ENCODE measurements at places on chromosomes 2 and 18.

GRCh38 chr2:133842446-133842845, 274.2 kb upstream of the NCKAP5 start:
- DNase-seq: no peak

DNA sequence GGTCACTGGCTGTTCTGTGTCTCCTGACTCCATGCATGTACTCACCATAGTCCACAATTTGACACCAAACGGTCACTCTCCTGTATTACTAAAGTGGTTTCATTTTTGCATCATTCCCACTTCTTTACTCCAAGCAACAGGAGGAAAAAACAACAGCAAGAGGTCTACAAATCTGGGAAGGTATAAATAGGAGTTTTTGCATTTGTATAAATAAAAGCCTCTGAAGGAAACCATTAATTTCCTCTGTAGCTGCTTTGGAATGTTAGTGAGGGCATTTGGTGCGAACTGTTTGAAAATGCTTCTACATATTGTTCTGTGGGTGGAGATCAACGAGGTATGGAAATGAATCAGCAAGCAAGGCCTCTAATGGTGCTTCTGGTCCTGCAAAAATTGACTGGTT, 148.5 kb upstream of the DLX2 start:
- no peak for DNase-seq

GRCh38 chr2:226408141-226408540, 391.5 kb downstream of the IRS1 start:
- no peak for DNase-seq

DNA sequence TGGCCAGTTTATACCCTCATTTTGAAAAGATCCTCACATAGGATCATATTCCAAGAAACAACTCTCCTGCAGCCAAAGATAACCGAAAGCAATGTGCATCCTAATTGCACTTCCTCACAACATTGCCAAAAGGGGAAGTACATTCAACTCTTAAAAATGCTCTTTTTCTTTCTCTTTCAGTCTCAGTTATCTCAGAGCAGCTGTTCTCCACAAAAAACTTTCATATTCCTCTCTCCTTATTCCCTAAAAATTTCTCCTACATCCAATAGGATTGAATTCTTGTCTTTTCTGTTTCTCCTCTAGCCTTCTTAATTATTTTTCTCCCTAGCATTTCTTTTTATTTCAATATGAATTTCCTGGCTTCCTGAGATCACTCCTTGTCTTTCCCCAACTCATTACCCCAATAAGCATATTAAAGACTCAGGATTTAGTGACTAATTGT, 7.4 kb upstream of the VRK2 start:
- no peak for DNase-seq

DNA sequence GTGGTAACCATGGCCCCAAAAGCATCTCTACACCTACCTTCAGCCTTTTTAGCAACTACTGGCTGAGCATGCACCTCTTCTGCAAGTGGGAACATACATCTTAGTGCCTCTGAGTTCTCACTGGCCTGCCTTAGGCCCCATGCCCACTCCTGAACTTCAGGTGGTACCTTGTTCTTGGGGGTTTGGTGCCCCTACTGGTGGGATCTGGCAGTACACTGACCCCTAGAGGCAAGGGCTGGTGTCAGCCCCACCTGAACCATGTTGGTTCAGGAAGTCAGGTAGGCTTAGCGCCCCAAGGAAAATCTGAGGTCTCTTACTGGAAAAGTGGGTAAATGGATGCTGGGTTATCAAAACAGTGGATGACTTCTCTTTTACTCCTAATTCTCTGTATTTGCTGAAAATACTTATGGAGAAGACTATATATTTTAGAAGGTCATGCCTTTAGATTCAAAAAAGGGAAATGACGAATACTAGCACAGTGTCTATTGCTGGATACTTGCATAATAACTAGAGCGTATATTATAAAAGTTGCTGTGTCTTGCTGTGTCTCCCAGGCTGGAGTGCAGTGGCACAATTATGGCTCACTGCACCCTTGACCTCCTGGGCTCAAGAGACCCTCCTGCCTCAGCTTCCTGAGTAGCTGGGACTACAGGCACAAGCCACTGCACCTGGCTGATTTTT, 84.6 kb downstream of the RAB31 start:
- no peak for DNase-seq

DNA sequence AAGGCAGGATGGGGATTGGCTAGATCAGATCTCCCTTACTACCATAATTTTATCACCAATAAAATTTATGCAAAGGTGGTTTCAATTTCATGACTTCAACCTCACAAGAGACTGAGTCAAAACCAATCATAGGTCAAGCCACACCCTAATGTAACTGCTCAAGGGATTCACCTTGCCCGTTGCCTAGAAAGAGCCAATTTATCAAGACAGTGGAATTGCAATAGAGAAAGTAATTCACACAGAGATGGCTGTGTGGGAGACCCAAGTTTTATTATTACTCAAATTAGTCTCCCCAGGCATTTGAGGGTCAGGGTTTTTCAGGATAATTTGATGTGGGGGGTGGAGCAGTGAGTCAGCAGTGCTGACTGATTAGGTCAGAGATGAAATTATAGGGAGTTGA, 340.6 kb downstream of the RND3 start:
- DNase-seq: no peak

DNA sequence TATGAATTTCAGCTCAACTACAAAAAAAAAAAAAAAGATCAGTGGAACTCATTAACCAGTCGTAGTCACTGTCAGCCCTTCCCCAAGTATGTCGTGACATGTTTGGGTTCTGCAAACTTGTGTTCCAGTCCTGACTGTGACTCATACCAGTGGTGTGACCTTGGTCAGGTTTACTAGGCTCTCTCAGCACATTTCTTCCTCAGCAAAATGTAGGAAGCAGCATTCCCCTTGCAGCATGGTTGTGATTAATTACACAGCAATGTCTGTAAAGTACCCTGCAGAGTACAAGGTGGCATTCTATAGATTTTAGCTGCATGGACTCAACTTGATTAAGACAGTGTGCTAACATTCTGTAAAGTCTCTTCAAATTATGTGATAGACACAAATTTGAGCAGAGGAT, 156.9 kb downstream of the LAMA1 start:
- no peak for DNase-seq

- no peak for DNase-seq
These were observed 143.3 kb downstream of the CYP26B1 start for GRCh38 chr2:72004201-72004915.

DNA sequence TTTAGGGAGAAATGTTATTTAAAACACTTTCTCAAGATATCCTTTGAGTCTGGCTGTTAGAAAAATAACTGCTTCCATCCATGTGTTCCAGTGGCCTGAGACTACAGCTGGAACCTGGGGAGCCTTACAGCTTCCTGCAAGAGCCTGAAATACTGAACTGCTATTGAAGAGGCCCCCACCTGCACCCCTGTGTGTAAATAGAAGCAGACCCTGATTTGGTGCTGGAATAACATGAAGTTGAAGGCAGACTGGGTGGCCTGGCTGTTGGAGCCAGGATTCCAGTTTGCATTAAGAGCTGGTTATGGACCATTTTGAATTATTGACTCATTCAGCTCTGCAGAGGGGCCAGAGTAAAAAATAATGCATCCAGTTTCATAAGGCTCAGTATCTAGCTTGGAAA, 61.9 kb downstream of the DIS3L2 start:
- DNase-seq: no peak

Data from HuH-7.5 (cell line).